Femur (tissue), 1 donor: ENCODE measurements at places on chromosomes 13 and 19.

DNA sequence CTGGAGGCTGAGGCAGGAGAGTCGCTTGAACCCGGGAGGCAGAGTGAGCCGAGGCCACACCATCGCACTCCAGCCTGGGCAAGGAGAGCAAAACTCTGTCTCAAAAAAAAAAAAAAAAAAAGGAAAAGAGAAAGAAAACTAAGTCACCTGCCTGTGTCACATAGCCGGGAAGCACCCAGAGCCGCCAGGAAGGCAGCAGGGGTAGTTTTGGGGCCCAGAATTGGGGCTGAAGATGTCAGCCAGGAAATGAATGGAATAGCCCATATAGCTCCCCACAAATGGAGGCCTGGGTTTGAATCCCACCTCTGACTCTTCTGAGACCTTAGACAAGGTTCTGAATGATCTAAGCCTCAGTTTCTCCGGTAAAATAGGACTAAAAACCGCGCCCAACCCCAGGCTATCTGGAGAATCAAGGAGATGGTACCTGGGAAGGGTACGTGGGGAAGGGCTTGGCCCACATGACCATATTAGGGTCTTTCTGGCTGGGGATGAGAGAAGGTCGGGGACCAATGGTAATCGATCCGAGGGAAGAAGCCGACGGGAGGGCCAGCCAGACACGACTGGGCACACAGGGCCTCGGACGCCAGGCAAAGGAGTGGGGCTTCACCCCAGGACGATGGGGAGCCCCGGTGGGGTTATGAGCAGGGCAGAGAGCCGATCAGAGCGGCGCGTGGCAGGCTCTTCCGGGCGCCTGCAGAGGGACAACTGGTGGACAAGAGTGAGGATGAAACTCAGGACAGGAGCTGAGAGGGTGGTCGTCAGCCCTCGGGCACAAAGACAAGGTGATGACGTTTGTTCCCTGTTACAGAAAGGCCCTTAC lies 14.4 kb downstream of the CCDC124 start:
- no peak for DNase-seq

DNA sequence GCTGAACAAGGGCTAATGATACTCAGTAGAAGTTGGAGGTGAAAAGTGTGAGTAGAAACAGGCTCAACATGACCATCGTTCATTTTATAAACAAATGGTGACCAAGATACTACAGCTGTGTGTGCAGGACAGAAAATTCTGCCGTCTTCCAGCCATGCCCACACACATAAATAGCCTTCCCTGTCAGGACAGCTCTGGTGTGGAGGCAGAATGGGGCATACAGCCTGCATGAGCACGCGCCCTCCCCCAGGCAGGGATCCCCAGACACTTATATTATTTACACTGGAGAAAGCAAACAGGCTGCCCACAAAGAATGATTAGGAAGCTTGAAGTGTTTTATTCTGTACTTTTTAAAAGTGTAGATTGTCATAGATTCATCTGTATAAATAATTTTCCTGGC lies 20.4 kb downstream of the GJA3 start:
- DNase-seq = no peak

GRCh38 chr13:98892077-98892476 lies 85.8 kb downstream of the DOCK9 start:
- DNase-seq = no peak

DNA sequence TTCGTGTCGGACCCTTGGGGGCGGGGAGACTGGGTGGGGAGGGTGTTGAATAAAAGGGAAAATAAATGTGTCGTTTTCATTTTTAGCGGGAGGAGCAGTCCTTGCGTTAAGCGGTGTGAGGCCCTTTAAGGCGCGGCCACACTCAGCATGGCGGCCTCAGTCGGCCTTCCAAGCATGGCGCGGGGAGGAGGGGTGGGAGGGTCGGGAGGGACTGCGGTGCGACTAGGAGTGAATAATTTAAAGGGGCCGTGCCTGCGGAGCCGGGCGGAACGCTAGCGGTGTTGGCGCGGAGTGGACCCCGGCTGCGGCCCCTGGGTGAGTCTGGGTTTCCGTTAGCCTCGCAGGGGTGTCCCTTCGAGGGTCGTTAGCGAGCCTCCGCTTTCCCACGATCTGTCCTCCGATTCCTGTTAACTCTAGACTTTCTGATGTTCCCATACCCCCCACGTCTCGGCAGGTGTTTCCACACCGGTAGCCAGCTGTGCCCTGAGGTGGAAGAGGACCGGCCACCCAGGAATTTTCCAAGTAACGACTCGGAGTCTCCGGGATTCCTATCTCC lies 1.5 kb upstream of the PNPLA6 start:
- peak; percentile 95 for DNase-seq
